ENCODE measurements at places on chromosomes 5 and 9. TPM values are rescaled to one million over a fixed set of nuclear protein-coding genes. Genes with fewer than 3 reads are reported as not detected.

The GLRA1 gene
- total RNA-seq, result not detected

The SEMA6A gene
- total RNA-seq, result not detected

The NAA35 gene
- total RNA-seq, result 18.2 TPM

DNA sequence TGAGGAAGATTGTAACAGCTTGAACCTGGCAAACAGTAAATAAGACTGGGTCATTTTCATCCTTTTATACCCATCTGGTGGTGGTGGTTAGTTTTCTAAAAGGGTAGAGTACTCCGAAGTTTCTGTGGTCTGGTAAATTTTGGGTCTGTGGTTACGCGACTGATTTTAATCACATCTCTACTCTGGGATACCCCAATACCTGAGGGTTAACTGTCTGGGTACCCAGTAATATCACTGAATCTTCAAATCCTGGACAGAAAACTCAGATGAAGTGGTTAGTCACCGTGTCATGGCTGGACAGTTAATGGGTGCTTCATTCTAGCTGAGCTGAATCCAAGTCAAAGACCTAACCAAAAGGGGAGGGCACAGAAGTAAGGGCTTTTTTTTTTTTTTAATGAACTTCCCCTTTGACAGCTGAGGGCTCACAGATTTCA, 474.2 kb downstream of the GADD45G start:
- no peaks in the 10 kb centered on the region for H3K4me1 ChIP-seq
- H3K36me3 ChIP-seq, result no peaks in the 10 kb centered on the region
- H3K27me3 ChIP-seq, result no peaks in the 10 kb centered on the region
- no peak for DNase-seq
- no peak overlapping the region for H3K4me3 ChIP-seq

DNA sequence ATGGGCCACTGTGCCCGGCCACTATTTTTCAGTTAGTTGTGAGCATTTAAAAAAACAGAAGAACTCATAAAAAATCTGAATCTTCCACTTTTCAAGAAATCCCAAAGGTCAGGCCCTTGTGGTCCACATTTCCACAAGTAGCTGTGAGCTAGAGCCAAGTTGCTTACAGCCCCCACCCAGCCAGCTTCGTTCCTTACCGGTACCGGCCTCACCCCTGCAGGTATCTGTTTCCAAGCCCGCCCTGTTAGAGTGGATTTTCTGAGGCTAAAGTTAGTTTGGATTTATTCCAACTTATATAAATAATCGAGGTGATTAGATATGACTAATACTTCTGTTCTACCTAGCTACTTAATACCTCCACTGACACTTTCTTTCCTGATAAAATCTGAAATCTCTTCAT, 81.0 kb downstream of the F2RL2 start:
- H3K4me3 ChIP-seq, result peak overlapping the region; percentile 33
- no peaks in the 10 kb centered on the region for H3K27me3 ChIP-seq
- H3K27ac ChIP-seq, result peak overlapping the region; percentile 73

DNA sequence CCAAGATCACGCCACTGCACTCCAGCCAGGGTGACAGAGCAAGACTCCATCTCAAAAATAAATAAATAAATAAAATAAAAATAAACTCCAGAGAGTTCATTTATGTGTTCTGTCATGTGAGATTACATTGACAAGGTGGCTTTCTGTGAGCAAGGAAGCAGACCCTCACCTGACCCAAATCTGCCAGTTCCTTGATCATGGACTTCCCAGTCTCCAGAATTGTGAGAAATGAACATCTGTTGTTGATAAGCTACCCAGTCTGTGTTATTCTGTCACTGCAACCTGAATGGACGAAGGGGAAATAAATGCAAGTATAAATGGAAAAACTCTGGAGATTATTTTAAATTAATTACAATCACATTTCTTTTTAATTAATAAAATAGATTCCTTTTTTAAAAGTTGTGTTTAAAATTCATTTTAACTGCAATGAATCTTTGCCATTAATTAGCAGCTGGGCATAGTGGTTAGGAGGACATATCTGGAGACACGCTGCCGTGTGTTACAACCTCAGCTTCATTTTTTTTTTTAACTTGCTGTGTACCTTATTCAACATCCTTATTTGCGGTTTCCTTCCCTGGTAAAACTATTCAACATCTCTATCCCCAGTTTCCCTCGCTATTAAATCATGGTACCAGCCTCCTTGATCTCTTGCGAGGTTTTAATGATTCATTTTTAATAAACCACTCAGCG, 376.4 kb downstream of the CHSY3 start:
- H3K4me1 ChIP-seq, result no peaks in the 10 kb centered on the region
- DNase-seq, result no peak
- H3K27me3 ChIP-seq, result no peaks in the 10 kb centered on the region
- no peaks in the 10 kb centered on the region for H3K36me3 ChIP-seq
- H3K27ac ChIP-seq, result no peak overlapping the region

DNA sequence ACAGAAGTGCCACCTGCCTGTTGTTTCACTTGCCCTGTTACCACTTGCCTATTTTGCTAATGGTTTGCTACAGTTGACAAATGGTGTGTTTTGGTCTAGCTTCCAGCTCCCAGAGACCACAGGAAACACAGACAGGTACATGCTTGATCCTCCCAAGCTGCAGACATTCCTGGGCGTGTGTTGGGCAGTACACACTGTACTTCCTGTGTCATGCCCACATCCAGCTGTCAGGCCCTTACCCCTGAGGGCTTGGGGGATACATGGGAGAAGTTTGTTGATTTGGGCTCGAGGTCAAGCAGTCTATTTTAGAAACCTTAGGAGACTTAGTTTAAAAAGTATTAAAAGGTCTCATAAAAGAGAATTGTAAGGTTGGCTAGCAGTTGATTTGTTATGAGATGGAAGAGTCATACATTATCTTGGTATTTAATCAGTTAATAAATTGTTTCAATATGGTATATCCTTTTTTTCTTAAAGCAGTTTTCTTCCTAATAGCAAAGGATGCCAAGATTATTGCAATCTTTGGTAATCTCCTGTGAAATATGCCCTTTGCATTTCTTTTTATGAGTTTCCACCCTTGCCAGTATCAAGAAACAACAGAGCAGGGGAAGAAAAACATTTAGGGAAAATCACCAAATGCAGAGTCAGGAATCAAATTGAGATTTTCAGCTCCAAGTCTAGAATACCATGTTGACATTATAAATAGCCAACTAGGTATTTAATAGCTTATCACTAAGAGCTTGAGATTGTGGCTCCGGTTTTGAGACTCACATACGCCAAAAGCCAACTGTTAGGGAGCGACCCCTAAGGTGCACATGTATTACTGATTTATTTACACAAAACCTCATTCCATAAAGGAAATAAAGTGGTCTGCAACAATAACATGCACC, 52.3 kb upstream of the CD180 start:
- H3K4me3 ChIP-seq, result no peak overlapping the region
- H3K36me3 ChIP-seq, result no peaks in the 10 kb centered on the region
- no peak for DNase-seq
- H3K4me1 ChIP-seq, result peaks cover 5% of the 10 kb centered on the region

DNA sequence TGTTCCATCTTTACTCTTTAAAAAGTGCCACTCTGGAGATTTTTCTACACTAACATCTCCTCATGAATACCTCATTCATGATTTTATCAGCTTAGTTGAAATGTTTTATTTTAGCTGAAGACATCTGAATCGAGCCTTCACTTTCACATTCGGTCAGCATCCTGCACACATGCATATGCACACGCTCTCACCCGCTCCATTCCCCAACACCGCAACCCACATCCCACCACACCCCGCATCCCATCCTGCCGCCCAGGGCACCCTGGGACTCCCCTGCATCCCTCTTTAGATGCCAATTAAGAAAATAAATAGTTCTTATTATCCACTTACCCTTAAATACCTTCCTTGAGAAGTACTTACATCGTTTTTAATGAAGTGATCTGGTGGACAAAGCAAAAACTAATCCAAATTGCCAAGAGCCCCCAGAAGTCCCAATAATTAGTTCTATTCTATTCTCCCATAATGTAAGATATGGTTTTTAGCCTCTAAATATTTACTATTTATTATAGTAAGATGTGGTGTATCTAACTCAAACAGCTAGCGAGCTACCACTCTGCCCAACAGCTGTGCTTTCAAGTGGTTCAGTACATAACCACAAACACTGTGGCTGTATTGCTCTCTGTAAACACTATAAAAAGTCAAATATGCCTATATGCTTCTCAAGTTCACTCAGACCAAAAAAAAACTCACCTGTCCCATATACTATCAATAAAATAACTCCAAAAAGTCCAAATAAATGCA, 38.2 kb downstream of the GZMK start:
- H3K4me3 ChIP-seq, result peak overlapping the region; percentile 33
- H3K36me3 ChIP-seq, result no peaks in the 10 kb centered on the region
- H3K4me1 ChIP-seq, result peaks cover 30% of the 10 kb centered on the region
- no peaks in the 10 kb centered on the region for H3K27me3 ChIP-seq

- DNase-seq, result no peak
- no peaks in the 10 kb centered on the region for H3K27me3 ChIP-seq
- no peak overlapping the region for H3K4me3 ChIP-seq
- H3K4me1 ChIP-seq, result no peaks in the 10 kb centered on the region
These were observed 201.9 kb downstream of the ZNF608 start for GRCh38 chr5:124544366-124545055.

GRCh38 chr9:76576344-76576743, 117.4 kb downstream of the GCNT1 start:
- no peak overlapping the region for H3K4me3 ChIP-seq
- H3K27ac ChIP-seq, result no peak overlapping the region
- H3K4me1 ChIP-seq, result no peaks in the 10 kb centered on the region
- peaks cover 11% of the 10 kb centered on the region for H3K27me3 ChIP-seq

Data from naive thymus-derived CD4-positive, alpha-beta T cell (primary cell).